T follicular helper cell (primary cell): ENCODE measurements at places on chromosomes 1 and 21.

DNA sequence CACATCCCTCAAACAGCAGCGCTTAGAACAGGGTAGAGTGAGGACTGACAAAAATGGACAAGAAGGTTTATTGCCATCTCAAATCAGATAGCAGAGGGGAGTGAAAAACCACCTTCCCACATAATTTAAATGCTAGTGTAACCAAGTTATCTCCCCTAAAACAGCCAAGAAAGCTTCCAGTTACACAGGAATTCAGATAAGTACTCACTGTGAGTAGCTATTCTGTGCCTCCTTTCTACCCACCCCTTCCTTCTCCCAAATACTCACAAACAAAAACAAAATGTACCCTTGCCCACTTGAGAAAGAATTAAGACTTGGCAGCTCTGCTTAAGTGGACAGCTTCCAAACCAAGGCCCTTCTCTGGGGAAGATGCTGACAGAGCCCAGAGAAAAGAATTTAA lies 9.1 kb downstream of the OTUD7B start:
- no peak for DNase-seq

- DNase-seq = no peak
Measured at GRCh38 chr21:39392981-39393380, 44.1 kb upstream of the HMGN1 start.

GRCh38 chr1:55287723-55288122 lies 72.6 kb upstream of the USP24 start:
- DNase-seq = no peak

DNA sequence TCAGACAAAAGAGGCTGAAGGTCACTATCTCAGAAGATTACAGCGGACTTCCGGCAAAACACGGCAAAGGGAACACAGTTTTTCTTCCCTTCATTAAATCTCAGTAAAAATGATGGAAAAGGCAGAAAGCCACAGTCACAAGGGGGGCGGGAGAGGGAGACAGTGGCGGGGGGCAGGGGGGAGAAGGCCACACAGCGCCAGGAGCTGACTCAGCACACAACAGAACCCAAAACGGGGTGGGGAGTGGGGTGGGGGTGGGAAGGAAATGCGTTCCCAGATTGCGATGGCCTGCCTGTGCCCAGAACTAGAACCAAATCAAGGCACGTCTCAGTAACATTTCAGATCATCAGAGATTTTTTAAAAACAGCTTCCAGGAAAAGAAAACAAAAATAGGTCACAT lies 13.4 kb downstream of the CFAP74 start:
- no peak for DNase-seq

GRCh38 chr1:117009132-117009531 lies 7.6 kb downstream of the CD101 start:
- no peak for DNase-seq

DNA sequence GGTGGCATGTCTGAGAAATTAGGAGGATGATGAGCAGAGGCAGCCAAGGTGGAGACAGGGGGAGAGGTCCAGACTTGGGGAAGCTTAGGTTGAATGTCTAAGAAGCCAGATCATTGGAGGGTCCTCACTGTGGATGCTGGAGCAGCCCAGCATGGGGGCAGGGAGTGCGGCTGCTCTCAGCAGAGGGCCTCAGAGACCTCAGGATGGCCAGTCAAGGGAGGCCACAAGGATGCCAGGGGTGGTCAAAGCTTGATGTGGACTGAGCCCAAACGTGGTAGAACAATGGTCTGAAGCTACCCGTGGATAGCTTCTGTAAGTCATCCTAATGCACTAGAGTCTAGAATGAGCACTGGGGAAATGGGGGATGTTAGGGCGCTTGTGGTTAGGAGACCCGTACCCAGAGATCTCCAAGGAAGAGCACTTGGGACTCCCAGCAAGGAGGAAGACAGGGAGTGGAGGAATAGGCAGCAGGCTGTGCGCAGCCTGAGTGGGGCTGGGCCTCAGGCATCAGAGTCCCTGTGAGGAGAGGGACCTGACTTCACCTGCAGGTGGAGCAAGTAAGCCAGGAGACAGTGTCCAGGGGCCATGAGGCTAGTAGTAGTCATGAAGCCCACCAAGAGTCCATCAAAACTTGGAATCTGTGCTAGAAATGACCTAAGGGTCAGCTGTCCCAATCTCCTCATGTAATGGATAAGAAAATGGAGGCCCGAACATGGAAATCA lies 4.3 kb upstream of the S100A9 start:
- DNase-seq = no peak

DNA sequence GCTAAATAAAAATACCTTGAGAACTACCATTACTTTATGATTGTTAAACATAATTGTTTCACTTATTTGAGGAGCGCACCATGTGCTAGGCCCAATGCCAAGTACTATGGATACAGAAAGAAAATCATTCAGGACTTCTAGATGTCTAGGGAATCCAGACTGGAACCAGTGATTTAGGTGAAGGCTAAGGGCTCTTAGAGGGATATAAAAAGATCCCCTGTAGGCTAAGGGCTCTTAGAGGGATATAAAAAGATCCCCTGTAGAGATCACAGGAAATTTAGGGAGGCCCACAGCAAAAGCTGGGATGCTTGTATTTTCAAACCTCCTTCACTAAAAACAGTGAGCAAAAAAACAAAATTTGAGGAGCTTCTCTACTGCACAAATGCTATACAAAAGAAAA lies 6.7 kb downstream of the TOR1AIP2 start:
- no peak for DNase-seq

GRCh38 chr1:213569816-213570150 lies 418.0 kb upstream of the PROX1 start:
- DNase-seq = no peak

DNA sequence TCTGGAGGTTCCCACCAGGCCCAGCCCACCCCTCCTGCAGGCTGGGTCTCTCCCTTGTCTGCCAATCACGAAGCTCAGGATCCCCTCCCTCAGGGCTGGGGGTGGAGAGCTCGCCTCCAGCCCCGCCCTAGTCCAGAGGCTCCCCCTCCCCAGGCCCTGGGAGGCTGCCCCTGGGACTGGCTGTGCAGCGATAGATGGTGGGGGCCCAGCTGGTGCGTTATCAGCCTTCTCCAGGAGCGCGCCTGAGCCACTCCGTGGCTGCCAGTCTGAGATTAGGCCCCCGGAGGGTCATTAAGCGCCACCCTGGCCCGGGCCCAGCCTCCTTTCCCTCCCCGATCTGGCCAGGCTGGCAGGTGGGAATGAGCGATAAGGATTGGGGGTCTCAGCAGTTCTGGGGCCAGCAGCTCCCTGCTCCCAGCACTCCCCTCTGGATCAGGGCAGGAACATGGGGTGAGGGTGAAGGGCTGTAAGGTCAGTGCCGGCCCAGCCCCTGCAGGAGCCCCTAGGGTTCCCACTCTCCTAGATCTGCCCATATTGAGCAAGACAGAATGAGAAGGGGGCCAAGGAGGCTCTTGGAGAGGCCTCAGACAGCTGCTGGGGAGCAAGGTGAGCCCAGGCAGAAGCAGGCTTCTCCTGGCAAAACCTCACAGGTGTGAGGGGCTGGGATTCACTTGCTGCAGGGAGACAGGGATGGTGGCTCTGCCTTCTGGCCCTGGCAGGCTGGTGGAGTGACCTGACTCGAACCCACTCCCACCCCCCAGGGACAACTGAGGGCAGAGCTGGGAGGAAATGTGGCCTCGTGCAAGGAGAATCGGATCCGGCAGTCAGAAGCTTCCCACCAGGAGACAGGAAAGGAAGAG lies 8.5 kb downstream of the PDZK1IP1 start:
- no peak for DNase-seq

GRCh38 chr1:238401144-238401543 lies 510.4 kb upstream of the ZP4 start:
- DNase-seq = no peak

DNA sequence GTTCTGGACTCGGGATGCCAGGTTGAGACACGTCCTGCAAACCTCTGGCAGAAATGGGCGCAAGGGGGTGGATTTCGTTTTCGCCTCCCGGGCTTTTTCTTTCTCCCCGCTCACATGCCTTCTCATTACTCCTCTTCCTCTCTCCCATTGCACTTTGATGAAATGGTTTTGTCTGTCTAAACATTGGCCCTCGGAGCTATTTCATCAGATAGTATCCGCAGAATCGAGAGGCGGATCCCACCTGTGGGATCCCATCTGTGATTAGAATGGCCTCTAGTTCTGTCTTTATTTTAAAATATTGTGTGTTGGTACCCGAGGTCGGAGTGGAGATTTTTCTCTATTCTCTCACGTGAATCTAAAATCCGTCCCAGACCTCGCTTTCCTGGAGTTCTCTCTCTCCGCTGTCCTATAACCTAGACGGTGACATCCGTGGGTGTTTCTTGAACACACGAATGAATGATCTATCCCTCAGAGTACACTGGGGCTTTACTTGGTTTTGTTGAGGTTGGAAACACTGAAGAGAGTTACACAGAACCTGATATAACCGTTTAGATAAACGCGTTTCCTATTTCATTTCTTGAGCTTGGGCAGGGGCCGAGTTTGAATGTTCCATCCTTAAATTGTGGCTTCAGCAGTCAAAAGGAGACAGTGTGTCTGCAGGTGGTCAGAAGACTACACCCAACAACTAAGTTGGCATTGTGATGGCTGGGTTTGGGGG lies 2.0 kb downstream of the EDARADD start:
- DNase-seq = no peak

GRCh38 chr1:2080884-2081283 lies 30.7 kb downstream of the PRKCZ start:
- DNase-seq = no peak
